ENCODE measurements at places on chromosomes 11 and 22.
A peak's percentile ranks its signal among the peaks of the same experiment; 100 is the strongest.

- peak; percentile 62 for DNase-seq
Measured at GRCh38 chr11:70078095-70078780, at the start of gene ANO1. Gene ANO1 (plus strand): TSS chr11:70078317. CDS start chr11:70078607, 290 bp downstream.

GRCh38 chr11:22432291-22433093 lies 94.3 kb downstream of the SLC17A6 start:
- DNase-seq, result peak; percentile 88

DNA sequence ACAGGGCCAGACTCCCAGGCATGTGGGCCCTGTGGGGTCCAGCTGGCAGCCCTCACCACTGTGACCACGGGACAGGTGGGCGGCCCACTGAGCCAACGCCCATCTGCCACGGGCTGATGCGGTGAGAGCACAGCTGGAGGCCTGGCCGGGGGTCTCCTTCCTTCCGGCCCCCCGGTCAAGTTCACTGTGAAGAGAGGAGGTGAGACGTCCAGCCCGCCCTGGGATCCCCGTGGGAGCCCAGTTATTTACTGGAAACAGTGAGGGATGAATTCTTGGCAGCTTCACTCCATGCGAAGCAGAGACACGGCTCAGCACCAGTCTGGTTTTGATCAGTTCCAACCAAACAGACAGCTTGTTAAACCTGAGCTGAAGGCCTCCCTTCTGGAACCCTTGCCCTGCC lies 38.7 kb downstream of the WNT11 start:
- no peak for DNase-seq

GRCh38 chr11:111634981-111635705 lies 32.9 kb downstream of the SIK2 start:
- peak; percentile 53 for DNase-seq

DNA sequence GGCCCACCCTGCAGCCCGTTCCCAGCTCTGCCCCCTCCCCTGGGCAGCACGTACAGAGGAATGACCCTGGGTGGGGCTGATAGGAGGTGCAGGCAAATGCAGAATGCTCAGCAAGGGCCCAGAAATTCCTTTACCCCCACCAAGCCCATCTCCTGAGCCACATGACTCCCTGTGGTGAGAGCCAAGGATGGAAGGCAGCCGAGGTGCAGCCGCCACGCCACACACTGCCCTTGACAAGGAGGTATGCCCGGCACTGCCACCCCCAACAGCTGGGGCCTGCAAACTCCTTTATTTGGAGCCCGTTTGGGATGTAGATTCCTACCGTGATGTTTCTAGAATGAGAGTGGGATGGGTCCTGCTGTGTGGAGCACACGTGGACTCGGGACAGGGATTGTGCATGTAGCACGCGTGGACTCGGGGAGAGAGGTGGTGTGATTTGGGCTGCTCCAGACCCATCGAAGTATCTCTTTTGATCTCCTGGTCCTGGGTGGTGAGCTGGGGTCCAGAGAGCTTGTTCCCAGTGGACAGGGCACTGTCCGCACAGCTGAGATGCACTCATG lies 12.9 kb downstream of the GTSE1 start:
- DNase-seq, result no peak

DNA sequence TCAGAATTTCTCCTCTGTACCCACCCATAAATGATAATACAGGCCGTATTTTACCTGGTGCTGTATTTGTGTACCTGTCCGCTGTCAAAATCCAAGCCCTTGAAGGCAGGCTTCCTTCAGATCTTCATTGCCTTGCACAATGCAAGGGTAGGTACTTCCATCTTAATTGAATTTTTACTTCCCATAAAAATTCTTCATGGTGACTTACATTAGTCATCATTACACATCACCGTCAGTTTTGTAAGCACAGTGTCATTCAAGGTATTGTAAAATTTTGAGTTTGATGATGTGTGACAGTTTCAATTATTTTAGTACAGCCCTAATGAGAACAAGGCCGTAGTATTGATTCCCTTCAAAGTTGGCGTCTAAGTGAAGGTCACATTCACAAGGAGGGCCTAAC lies 770 bp upstream of the TSG101 start:
- DNase-seq, result peak; percentile 16

- DNase-seq, result peak; percentile 53
Measured at GRCh38 chr22:26502688-26503561, 9.3 kb downstream of the TFIP11 start.

DNA sequence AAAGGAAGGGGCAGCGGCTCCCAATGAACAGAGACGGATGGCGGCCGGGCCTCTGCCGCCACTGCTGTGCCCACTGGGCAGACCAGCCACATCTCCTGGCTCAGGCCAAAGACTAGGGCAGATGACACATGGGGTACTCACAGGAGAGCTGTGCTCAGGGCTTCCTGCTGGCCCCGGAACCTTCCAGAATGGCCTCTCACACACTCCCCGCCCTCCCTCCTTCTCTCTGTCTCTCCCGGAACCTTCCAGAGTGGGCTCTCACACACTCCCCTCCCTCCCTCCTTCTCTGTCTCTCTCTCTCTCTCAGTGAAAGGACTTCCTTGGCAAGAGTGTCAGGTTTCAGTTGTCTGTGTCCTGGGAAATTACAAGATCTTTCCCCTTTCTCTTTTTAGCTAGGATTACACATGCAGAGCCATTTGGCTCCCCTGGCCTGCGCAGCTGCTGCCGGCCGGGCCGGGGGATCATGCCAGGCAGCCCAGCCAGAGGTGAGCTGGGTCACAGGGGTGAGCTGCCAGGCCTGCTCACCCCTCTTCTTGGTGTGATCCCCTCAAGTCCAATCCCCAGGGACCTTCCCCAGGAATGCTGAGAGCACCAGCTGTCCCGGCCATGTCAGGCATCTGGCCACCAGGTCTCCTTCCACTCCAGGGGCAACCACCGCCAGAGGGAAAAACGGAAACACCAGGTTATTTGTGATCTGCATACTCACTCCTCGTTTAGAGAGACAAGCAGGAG lies 45.3 kb upstream of the ADA2 start:
- peak; percentile 80 for DNase-seq

- DNase-seq, result peak; percentile 55
Measured at GRCh38 chr11:43035086-43035485, 276.7 kb upstream of the API5 start.

DNA sequence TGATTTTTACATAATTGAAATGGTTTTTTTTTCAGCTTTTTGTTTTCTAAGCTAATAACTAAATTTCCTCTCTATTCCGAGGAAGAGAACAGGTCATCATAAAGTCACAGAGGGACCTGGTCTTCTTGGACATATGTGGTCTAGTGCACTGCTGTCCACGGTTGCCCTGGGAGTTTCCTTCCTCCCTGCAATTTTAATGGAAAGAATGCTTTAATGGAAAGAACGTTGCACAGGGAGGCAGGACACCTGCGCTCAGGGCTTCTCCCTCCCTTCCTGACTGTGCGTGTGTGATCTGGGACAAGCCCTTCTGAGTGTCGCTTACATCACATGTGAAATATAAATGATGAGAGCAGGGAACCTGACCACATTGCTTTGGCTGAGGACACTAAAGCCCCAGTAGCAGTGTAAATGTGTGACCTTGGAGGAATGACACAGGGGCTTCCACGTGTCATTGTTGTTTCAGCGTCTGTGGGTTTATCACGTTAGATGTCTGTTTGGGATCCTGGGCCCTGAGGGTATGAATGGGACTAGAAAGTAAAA lies 93.2 kb downstream of the AMOTL1 start:
- DNase-seq, result no peak

GRCh38 chr11:2998073-2998850 lies 6.1 kb upstream of the NAP1L4 start:
- peak; percentile 98 for DNase-seq

DNA sequence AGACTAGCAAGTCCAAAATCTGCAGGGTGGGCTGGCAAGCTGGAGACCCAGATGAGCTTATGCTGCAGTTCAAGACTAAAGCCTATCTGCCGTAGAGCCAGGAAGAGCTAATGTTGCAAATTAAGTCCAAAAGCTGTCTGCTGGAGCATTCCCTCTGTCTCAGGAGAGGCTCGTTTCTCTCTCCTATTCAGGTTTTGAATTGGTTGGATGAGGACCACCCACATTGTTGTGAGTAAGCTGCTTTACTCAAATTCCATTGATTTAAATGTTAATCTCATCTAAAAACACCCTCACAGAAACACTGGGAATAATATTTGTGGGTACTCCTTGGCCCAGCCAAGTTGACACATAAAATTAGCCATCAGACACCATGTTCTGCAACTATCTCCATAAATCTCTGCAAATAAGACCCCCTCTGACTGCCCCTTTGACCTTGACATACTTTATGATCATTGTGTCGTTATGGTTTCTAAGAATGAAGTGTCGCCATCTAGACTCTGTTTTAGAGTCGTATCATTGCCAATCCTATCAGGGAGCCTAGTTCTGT lies 16.8 kb upstream of the CUL5 start:
- no peak for DNase-seq

DNA sequence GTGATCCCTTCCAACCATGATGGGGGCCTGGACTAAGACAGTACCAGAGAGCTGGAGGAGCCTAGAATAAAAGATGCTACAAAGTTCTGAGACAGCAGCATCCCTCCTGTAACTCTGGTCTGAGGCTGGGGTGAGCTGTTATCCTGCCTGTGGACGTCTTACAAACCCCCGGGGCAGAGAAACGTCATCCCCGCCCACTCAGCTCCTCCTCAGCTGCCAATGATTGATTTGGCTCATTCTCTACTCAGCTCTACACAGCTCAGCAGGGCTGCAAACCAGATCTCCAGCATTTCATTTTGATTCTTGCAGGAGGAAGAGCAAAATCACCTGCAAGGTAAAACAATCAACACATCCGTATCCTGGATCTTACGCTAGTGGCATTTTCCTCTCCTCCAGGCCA lies 55.5 kb downstream of the CSNK2A3 start:
- DNase-seq, result peak; percentile 32

GRCh38 chr22:22111267-22111751 lies 128.7 kb upstream of the TOP3B start:
- DNase-seq, result no peak

DNA sequence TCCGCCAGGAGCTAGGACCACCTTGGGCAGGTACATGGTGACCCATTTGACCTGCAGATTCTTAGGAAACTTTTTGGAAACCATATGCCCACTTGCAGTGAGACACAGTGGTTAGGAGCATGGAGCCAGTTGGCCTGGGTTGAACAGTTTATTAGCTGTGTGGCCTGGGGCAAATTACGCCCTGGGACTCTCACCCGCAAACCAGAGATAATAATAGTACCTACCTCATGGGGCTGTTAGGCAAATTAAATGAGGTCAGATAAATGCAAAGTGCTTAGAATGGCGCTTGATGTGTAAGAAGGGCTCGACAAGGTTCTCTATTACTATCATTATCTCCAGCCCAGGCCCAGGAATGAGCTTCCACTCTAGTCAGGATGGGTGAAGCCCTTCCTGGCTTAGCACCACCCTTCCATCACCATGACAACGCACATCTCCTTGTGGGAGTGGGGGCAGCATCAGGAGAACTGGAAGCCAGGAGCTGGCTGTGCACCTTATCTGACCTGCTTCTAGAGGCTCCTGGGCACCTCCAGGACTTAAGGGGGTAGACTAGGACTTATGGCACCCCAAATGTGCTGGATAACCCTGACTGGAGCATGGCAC lies 5.1 kb downstream of the SYT12 start:
- DNase-seq, result peak; percentile 41

DNA sequence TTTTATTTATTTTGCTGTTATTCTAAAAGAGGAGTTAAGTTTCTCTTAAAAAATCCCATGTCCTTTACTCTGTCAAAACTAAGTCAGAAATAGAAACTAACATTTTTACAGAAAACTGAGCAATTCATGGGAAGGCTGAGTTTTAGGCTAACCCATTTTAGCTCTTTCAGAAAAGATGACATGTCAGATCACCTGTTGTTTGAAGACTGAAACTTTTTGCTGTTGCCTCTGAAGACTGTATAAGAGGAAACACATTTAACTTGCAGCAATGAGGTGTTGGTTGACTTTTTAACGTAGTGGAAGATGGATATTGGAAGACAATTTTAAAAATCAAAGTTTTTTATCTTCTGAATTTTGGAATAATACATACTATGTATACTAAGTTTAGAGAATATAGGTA lies 115.4 kb downstream of the METTL15 start:
- DNase-seq, result no peak

GRCh38 chr11:33620423-33621171 lies 80.0 kb downstream of the C11orf91 start:
- peak; percentile 96 for DNase-seq

- no peak for DNase-seq
Measured at GRCh38 chr11:6656584-6656915, 941 bp upstream of the DCHS1 start.

- no peak for DNase-seq
Measured at GRCh38 chr22:48141301-48141700, 1378.9 kb downstream of the TBC1D22A start.

DNA sequence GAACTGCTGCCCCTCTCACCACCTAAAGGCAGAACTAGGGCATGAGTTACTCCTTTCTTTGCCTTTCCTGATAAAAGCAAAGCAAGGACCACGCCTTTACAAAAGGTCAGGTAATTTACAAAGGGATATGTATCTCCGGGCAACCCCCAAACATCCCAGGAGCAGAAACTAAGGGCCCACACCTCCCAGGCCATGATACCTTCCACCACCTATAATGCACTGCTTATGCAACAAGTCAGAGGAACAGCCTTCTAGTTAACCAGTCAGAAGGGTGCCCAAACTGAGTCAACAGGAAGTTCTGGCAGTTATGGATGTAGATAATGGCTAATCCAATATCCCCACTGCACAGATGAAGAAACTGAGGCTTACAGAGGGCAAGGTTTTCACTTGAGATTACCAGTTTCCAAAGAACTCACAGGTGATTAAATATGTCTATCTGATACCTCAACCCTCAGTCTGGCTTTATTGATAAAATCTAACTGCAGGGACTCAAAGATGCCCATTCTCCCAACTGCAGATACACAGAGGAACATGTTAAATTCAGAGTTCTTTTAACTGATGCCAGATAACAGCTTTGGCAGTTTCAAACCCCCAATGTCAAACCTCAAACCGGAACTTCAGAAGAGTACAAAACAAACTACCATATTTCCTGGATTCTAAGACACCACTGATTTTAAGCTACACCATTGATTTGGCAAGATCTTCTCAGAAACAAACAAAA lies 16.8 kb upstream of the CASTOR1 start:
- no peak for DNase-seq

GRCh38 chr22:37843741-37844089 lies 419 bp downstream of the ANKRD54 start:
- peak; percentile 85 for DNase-seq

- peak; percentile 84 for DNase-seq
Measured at GRCh38 chr22:37802310-37803194, 5.2 kb upstream of the GCAT start.

- no peak for DNase-seq
Measured at GRCh38 chr11:126006068-126006467, 56.6 kb downstream of the CDON start.

DNA sequence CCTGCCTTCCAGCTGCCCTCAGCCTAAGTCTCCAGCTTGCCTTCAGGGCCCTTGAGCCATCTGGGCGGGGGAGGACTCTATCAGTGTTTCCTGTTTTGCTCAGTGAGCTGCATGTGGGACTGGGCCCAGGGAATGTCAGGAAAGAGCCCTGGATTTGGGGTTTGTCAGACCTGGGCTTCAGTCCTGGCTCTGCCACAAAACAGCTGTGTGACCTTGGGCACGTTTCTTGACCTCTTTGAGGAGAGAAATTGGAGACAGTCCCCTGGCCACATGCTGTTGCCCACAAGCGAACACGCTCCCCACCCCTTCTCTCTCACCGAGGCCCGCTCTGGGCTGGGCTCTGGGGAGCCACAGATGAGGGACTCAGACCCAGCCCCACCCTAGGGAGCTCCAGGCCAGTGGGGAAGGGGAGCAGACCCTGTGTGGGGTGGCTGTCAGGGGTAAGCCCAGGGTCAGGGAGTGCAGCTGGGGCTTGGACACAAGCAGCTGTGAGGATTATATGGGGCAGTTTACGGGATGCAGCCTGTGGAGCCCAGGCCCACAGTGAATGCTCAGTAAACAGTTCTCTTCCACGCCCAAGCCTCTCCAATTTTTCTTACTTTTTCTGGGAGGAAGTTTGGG lies 12.3 kb downstream of the MYO7A start:
- DNase-seq, result peak; percentile 53

Measured in NCI-H69 (cell line).